ENCODE measurements at places on chromosomes 3 and 15. TPM values are rescaled to one million over a fixed set of nuclear protein-coding genes. Genes with fewer than 3 reads are reported as not detected.

The GATA2 gene
- total RNA-seq = 85.0 TPM

The CISH gene
- 2.2 TPM for total RNA-seq

The DUOX2 gene
- not detected for total RNA-seq

- no peak for DNase-seq
Observed at GRCh38 chr3:64053117-64053516, 29.8 kb upstream of the PSMD6 start.

DNA sequence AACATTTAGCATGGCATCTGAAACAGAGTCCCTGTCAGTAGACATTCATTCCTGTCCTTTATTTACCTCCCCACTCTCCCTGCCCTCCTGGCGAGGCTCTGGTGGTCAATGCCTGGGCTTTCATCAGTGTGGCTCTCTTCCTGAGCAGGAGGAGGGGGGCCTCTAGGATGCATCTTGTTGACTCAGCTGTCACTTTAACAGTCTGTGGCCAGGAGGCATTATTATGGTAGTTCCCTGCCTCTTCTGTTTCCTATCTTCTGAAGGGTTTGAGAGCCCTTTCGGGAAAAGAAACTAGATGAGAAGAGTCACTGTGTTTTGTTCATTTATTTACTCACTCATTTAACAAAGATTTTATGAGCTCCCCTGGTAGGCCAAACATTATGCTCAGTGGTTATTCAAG, 2.4 kb upstream of the PPP1R14D start:
- DNase-seq = no peak

GRCh38 chr15:24948495-24948894, 6.3 kb upstream of the SNRPN start:
- no peak for DNase-seq

DNA sequence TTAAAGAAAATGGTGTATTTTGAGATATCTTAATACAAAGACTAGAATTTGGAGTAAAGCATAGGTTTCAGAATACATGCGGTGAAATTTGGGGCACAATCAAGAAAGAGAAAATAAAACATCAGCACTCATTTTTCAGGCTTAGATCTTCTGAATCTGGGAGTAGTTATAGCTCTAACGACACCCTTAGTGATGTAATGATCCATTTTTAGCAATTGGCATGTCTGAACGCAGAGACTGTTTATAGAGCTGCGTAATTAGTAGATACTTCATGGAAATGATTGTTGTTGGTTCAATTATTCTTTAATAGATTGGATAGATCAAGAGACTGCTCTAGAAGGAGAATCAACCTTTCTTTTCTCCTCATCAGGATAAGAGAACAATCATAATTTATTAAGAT, 47.5 kb upstream of the SNRK start:
- DNase-seq = peak; percentile 46

- DNase-seq = peak; percentile 83
Observed at GRCh38 chr3:78494851-78495250, 1272.9 kb downstream of the ROBO1 start.
